Esophagus muscularis mucosa (tissue), 4 donors: ENCODE measurements at places on chromosomes 4 and X. TPM values are rescaled to one million over a fixed set of nuclear protein-coding genes. Genes with fewer than 3 reads are reported as not detected.

- DNase-seq, result no peak
- no peaks in the 10 kb centered on the region for H3K36me3 ChIP-seq
- H3K27ac ChIP-seq, result no peak overlapping the region
These were observed 1139.7 kb downstream of the PCDH18 start for GRCh38 chr4:136392576-136392975.

GRCh38 chrX:56762220-56762619 lies 33.2 kb downstream of the NBDY start:
- peaks cover 11% of the 10 kb centered on the region for H3K4me1 ChIP-seq
- no peak overlapping the region for H3K4me3 ChIP-seq
- no peak for DNase-seq

GRCh38 chr4:147968641-147969040 lies 236.8 kb downstream of the ARHGAP10 start:
- peaks cover 18% of the 10 kb centered on the region for H3K4me1 ChIP-seq
- no peak overlapping the region for H3K4me3 ChIP-seq
- peak overlapping the region; percentile 5 for H3K27ac ChIP-seq
- H3K36me3 ChIP-seq, result peaks cover 27% of the 10 kb centered on the region
- no peak for DNase-seq

DNA sequence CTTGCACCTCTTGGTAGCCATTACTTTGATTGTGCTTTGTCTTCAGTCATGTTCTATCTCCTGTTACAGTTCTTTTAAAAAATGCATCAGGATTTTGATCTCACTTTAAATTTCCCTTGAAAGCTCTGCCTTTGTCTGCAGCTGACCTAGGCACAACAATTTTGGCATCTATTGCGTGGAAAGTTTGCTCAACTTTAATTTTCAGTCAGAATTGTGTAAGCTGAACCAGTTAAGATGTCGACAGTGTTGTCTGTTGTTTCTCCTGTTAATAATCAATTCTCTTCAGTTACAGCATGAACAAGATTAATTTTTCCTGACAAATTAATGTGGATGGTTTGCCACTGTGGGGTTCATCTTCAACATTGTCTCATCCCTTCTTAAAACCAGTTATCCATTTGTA lies 34.9 kb downstream of the TIGD2 start:
- no peaks in the 10 kb centered on the region for H3K4me1 ChIP-seq
- no peak overlapping the region for H3K27ac ChIP-seq
- no peaks in the 10 kb centered on the region for H3K36me3 ChIP-seq
- no peak for DNase-seq

- peak overlapping the region; percentile 40 for H3K4me3 ChIP-seq
- H3K27ac ChIP-seq, result no peak overlapping the region
- H3K36me3 ChIP-seq, result no peaks in the 10 kb centered on the region
- H3K4me1 ChIP-seq, result peaks cover 5% of the 10 kb centered on the region
- DNase-seq, result no peak
These were observed 1.4 kb downstream of the L1CAM start for GRCh38 chrX:153884590-153884989.

GRCh38 chr4:8073206-8073863 lies 85.3 kb downstream of the ABLIM2 start:
- no peak overlapping the region for H3K27ac ChIP-seq
- H3K36me3 ChIP-seq, result no peaks in the 10 kb centered on the region
- H3K4me1 ChIP-seq, result peaks cover 9% of the 10 kb centered on the region
- DNase-seq, result no peak
- no peak overlapping the region for H3K4me3 ChIP-seq
- H3K27me3 ChIP-seq, result peaks cover 22% of the 10 kb centered on the region

DNA sequence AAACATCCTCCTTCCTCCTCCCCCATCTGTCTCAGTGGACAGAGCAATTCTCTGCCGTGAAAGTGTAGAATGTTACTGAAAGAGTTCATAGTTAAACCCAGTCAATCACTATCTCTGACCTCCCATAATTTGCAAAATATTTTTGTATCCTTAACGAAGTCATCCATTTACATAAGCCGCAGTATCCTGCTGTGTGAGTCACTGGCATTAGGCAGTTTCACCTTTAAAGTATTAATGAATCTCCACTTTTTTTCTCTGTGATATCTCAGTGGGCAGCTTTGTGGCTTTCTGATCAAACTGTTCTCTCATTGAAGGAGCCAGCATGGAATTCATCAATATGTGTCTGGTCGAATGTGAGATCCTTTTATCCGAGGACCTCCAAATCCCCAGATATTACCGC lies 678.6 kb upstream of the TENM3 start:
- no peaks in the 10 kb centered on the region for H3K36me3 ChIP-seq
- no peaks in the 10 kb centered on the region for H3K27me3 ChIP-seq
- DNase-seq, result no peak
- no peak overlapping the region for H3K27ac ChIP-seq
- H3K4me1 ChIP-seq, result no peaks in the 10 kb centered on the region

- no peak overlapping the region for H3K4me3 ChIP-seq
- H3K4me1 ChIP-seq, result no peaks in the 10 kb centered on the region
- no peak for DNase-seq
- H3K36me3 ChIP-seq, result no peaks in the 10 kb centered on the region
- no peaks in the 10 kb centered on the region for H3K27me3 ChIP-seq
These were observed 156.3 kb upstream of the NOCT start for GRCh38 chr4:138859254-138859653.

Gene EVC2
- total RNA-seq, result 9.6 TPM

Gene PCSK1N
- total RNA-seq, result 6.5 TPM

Gene TRIM60
- total RNA-seq, result not detected

Gene SPOCK3
- 0.52 TPM for total RNA-seq

Gene ASB9
- total RNA-seq, result 2.7 TPM

Gene FRAS1
- 6.0 TPM for total RNA-seq

Gene DMRTC1B
- not detected for total RNA-seq
